ENCODE measurements at places on chromosomes 7 and 10.

DNA sequence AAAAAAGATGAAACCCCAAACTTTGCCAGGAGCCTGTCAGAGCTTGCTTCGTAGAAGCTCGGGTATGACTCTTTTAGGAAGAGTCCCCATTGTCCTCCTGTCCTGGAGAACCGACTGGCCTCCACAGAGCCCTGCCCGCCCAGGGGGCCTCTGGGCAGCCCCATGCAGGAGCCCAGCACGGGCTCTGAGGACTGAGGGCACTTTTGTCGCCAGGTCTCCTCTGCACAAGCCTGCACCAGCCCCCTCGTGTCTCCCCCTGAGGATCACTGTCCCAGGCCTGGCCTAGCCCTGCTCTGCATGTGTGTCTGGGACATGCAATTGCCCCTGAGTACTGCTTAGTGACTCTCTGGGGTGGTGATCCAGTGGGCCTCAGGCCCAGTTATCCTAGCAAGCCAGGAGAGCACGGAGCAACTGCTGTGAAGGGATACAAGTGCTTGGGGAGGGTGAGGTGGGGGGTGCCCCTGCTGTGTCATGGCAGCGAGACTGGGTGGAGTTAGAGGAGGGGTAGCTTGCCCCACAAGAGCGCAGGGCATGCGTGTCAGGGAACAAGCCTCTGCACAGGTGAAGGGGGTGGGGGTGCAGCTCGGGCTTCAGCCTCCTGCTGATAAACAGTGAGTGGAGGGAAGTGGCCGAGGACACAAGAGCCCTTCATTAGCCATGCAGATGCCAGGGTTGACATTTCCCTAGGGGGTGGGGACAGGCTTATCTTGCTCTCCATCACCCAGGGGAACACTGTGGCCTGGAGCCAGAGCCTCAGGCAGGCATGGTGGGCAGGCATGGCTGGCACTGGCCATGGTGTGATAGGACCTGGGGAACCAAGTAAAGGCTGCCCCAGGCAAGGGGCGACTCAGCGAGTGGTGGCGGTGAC is 143.4 kb downstream of the C10orf105 start:
- DNase-seq: no peak

- DNase-seq: no peak
Measured at GRCh38 chr7:20183086-20183485, 34.1 kb downstream of the MACC1 start.

- no peak for DNase-seq
Measured at GRCh38 chr7:127587663-127588018, 570 bp upstream of the ARF5 start.

GRCh38 chr7:3927446-3928110 is 626.5 kb downstream of the SDK1 start:
- DNase-seq: no peak

DNA sequence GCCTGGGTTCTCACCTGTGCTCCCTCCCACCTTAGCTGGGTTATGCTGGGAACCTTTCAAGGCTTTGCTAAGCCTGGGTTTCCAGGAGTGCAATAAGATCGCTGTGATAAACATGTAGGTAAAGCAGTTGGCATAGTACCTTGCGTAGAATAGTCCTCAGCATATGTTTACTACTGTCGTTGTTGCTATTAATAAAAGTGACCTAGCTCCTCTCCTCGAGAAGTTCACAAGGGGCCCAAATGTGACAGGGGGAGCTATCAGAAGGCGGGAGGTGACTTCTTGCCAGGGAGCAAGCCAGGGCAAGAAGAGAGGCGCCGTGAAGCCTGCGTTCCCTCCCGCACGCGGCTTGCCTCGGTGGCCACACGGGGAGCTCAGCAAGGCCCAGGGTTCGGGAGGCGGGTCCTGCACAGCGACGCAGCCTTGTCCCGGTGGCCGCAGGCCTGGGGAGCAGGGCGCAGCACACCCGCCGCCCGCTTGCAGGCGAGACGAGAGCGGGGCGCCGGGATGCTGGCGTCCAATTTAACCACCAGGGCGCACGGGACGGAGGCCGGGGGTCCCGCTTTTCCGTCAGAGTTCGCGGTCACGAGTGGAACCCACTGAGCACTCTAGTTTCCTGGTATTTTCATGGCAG is 106.2 kb downstream of the SNX10 start:
- no peak for DNase-seq

- DNase-seq: no peak
Measured at GRCh38 chr7:31513790-31514189, at the start of gene ITPRID1. Gene ITPRID1 (plus strand): TSS chr7:31514090. CDS start chr7:31553025, 38,935 bp downstream.

DNA sequence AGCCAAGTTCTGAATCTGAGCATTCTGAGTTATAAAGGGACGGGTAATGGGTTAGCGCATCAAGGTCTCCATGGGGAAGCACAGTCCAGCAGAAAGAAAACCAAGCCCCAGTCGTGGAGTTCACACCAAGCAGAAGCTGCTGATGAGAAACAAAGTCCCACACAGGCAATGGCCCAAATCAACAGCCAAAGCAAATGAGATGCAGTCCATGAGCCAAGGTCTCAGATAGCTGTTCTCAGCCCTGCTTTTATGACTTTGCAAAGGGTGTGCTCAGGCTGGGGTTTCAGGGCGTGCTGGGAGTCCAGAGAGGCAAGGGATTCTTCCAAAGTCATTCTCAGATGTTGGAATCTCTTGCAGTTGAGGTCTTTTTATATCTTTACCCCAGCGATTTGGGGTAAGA is 32.0 kb downstream of the THNSL1 start:
- no peak for DNase-seq

GRCh38 chr7:104795086-104795485 is 218.9 kb upstream of the KMT2E start:
- no peak for DNase-seq

- no peak for DNase-seq
Measured at GRCh38 chr7:98110249-98111022, 3.8 kb downstream of the LMTK2 start.

DNA sequence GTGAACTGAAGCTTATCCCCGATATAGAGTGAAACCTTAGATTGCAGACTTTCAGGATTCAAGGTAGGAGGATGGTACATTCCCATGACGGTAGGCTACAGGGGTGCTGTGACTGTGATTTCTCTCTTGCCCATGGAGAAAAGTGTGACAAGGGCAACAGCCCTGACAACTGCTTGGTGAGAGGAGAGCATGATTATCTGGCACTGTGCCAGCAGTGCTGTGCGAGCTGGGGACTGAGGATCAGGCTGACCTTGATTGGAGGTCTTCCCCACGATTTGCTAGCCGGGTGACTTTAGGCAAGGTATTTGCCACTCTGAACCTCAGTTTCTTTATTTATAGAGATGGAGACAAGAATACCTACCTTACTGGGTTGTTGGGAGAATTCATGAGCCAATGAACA is 229.5 kb downstream of the PTEN start:
- DNase-seq: no peak

GRCh38 chr10:64041185-64041988 is 520.2 kb downstream of the REEP3 start:
- DNase-seq: peak; percentile 83

- DNase-seq: no peak
Measured at GRCh38 chr10:38025283-38025682, 14.8 kb downstream of the ZNF33A start.

DNA sequence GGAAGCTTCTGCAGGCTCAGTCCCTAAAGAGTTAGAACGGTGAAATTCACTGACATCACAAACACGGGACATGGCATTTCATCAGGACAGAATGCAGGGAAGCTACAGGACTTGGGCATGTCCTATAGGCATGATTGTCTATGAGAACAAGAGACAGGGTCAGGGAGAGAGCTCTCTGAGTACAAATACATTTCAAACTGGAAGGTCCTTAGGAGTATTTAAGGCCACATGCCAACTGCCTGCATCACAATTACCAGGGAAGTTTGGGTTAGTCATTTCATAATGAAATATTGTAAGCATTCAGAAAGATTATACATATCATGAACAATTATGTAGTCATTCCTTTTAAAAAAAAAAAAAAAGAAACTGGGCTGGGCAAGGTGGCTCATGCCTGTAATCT is 71.3 kb downstream of the CREB3L2 start:
- peak; percentile 49 for DNase-seq

DNA sequence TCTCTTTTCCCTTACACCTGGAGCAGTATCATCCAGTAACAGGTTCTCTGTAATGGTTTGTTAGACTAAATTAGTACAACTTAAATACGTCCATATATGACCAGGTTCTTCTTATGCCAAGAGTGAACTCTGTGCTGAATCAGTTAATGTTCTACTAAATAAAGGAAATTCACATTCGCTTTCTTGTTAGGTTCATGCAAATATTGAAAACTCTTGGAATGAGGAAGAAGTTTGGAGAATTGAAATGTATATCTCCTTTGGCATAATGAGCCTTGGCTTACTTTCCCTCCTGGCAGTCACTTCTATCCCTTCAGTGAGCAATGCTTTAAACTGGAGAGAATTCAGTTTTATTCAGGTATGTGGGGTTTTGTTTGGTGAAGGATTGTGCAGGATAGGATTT is 15.3 kb upstream of the CFAP69 start:
- DNase-seq: no peak

DNA sequence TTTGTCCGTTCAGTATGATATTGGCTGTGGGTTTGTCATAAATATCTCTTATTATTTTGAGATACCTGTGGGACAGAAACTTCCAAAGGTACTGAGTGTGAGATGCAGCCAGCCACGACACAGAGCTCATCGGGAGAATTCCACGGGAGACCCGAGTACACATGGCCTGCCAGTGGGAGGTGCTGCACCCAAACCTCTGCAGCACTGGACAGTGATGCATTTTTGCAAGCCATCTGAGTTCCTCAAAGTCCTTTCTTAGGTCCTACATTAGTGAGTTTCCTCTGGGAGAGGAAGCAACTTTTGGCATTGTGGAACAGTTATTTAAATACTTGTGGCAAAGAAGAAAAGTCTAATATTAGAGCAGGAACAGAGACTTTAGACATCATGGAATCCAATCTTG is 77.5 kb downstream of the ARID5B start:
- no peak for DNase-seq

DNA sequence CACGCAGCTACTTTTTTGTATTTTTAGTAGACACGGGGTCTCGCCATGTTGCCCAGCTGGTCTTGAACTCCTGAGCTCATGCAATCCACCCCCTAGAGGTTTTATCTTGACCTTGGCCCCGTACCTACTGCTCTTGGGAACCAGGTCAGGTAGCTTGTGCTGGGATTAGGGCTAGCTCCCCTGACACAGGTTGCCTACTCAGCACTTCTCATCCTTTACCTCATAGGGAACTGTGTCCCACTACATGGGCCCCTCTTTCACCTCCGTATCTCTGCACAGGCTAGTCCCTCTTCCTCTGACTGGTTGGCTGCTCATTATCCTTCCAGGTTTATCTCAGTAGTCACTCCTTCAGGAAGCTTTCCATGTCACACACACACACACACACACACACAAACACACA is 58.0 kb upstream of the ITPRID1 start:
- no peak for DNase-seq

DNA sequence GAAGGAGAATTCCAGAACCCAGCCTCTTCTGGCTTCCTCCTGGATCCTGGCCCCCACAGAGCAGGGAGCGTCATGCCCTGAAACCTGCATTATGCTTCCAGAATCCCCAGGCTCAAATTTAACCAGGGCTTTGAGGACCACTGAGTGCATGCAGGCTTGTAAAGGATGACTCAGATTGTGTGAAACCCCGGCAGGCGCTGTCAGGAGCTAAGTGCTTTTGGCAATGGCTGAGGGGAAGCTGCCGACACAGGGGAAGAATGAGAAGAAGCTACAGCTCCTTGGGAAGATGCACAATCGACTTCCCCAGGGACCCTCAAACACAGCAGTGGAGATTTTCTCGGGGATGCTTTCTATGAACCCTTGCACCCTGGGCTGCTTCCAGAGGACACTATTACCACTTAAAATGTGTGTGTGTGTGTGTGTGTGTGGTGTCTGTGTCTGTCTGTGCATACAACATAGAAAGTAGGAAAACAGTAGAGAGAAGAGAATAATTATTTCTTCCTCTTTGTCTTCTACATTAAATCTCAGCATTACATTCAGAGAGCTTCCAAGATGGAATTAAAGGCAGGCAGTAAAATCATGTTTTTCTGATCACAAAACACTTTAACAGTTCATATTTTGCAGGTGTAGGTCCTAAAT is 183.5 kb upstream of the INHBA start:
- peak; percentile 82 for DNase-seq

- no peak for DNase-seq
Measured at GRCh38 chr10:128739930-128740329, 613.7 kb upstream of the MKI67 start.

- no peak for DNase-seq
Measured at GRCh38 chr7:16264036-16264819, 157.1 kb downstream of the CRPPA start.

DNA sequence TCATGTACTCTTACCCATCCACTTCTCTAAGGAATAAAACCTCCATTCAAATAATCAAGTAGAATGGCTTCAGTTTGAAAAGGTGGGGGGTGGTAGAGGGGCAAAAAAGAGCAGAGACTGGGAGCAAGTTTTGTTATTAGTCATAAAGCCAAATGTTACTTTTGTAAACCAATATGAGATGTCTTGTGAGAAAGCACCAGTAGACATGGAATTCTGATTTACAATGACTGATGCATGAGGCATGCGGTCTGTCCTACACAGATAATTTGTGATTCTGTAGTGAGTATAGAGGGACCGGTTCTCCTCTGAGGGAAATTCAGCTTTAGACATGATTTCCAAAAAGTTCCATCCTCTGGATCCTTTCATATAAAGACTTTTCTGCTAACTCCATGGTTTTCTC is 12.9 kb upstream of the ABCA13 start:
- peak; percentile 43 for DNase-seq

- peak; percentile 66 for DNase-seq
Measured at GRCh38 chr7:91557789-91558404, 293.7 kb downstream of the FZD1 start.

- DNase-seq: no peak
Measured at GRCh38 chr10:127976701-127977356, 69.9 kb downstream of the PTPRE start.

DNA sequence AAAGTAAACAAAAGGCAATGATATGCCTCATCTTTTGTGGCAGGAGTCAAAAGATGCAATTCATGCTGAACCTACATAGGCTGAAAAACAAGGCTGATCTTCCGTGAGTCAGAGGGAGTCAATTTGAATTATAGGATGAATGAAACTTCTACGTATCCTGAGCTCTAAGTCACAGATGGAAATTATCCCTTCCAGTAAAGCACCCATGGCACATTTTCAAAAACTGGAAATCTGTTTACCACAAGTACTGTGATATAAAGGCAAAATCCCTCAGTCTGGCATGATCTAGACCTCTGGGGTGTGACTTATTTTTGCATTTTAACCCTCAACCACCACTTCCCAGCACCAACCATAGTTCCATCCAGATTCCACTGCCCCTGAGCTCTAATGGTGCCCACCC is 69.6 kb downstream of the NRG3 start:
- DNase-seq: no peak
